Right cardiac atrium (tissue), 5 donors: ENCODE measurements at places on chromosomes 13 and 19.

GRCh38 chr19:53639471-53639870 lies 7.7 kb downstream of the DPRX start:
- DNase-seq = no peak

DNA sequence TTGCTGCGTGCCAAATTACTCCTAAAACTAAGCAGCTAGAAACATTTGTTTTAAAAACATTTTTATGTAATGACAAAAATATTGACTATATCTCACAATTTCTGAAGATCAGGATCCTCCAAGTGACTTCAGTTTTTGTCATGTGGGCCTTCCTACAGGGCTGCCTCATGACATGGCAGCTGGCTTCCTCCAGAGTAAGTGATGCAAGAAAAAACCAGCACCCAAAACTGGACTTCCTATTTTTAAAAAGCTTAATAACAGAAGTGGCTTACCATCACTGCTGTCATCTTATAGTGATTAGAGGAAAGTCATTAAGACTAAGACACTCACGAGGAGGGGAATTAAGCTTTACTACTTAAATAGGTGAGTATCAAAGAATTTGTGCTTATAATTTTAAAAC lies 681.7 kb downstream of the PCDH17 start:
- DNase-seq = no peak

- DNase-seq = no peak
Observed at GRCh38 chr13:59112221-59112718, 1051.5 kb downstream of the DIAPH3 start.

DNA sequence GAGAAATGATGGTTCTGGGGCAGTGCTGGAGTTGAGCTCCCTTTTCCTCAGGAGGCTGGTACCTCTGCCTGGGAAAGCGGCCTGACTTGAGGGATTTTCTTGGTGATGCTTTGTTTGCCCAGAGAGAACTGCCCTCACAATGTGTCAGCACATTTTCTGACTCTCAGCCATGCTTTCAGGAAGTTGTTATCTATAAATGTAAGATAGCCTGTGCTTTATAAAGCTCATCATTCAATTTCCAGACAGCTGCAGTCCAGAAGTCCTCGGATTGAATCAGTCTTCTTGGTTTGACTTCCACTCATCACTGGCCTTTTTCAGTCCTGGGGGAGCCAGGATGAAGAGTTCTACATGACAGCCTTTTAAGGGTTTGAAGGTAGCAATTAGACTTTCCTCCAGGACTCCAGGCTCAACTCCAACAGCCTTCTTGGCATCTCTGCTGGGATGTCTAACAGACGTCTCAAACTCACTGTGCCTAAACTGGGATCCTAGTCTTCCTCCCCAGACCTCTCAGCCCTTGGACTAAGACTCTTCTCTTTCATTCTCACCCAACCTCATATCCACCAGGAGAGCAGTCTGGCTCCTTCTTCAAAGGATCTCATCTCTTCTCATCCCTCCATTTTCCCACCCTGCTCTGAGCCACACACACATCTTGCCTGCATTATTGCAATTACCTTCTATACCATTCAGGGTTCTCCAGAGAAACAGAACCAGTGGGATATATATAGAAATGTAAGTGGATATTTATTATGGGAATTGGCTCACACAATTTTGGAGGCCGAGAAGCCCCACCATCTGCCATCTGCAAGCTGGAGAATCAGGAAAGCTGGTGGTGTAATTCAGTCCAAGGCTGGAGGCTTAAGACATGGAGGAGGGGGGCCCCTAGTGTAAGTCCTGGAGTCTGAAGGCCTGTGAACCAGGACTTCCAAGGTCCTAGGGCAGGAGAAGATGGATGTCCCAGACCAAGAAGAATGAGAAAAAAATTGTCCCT lies 13.1 kb downstream of the ERICH6B start:
- no peak for DNase-seq

GRCh38 chr13:111479412-111479811 lies 159.0 kb downstream of the TEX29 start:
- DNase-seq = no peak

- DNase-seq = no peak
Observed at GRCh38 chr19:8352134-8352827, 9.2 kb upstream of the KANK3 start.
